ENCODE measurements at places on chromosomes 6 and 20. TPM values are rescaled to one million over a fixed set of nuclear protein-coding genes. Genes with fewer than 3 reads are reported as not detected.

AARS2 gene
- 21.6 TPM for total RNA-seq

DNA sequence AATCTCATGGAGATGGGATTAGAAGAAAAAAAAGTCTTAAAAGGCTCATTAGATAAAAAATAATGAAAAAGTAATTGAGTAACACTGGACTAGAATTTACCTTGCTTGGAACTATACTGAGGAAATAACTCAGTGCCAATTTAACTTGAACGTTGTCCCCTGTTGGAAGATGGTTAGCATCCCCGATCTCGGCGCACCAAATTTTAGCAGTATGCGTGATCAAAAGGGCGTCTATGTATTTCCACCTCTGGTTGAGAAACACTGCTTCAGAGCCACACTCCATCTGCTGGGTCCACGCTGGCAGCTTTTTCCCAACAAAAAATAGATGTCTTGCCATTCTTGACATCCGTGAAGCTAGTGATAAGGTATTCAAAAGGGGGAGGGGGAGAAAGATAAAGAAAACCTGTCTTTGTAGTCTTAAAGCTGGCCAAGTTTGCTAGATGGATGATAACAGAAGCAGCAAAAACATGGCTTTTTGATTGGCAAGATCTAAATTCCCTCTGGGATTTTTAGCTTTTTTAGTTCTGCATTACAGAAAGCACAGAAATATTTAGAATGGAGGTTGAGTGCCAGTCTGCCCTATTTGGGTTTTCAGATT lies 6.4 kb downstream of the HINT3 start:
- no peak for DNase-seq
- no peaks in the 10 kb centered on the region for H3K27me3 ChIP-seq
- no peak overlapping the region for H3K4me3 ChIP-seq
- H3K36me3 ChIP-seq = peaks cover 9% of the 10 kb centered on the region
- no peak overlapping the region for H3K27ac ChIP-seq

GRCh38 chr20:62336329-62336728 lies 30.8 kb downstream of the LAMA5 start:
- no peaks in the 10 kb centered on the region for H3K4me1 ChIP-seq
- H3K4me3 ChIP-seq = no peak overlapping the region
- H3K27ac ChIP-seq = no peak overlapping the region
- H3K36me3 ChIP-seq = no peaks in the 10 kb centered on the region

ZNF334 gene
- total RNA-seq = 1.4 TPM

STX7 gene
- 18.9 TPM for total RNA-seq

PRKN gene
- total RNA-seq = 0.51 TPM

GRCh38 chr6:11245381-11246256 lies 13.2 kb upstream of the NEDD9 start:
- H3K4me1 ChIP-seq = peaks cover 15% of the 10 kb centered on the region
- no peak for DNase-seq
- H3K27ac ChIP-seq = no peak overlapping the region
- no peaks in the 10 kb centered on the region for H3K27me3 ChIP-seq

CFAP206 gene
- not detected for total RNA-seq

GRCh38 chr20:48586730-48587129 lies 241.1 kb downstream of the PREX1 start:
- no peak for DNase-seq
- H3K36me3 ChIP-seq = no peaks in the 10 kb centered on the region
- no peak overlapping the region for H3K4me3 ChIP-seq
- no peak overlapping the region for H3K27ac ChIP-seq

PTK6 gene
- 0.32 TPM for total RNA-seq

DNA sequence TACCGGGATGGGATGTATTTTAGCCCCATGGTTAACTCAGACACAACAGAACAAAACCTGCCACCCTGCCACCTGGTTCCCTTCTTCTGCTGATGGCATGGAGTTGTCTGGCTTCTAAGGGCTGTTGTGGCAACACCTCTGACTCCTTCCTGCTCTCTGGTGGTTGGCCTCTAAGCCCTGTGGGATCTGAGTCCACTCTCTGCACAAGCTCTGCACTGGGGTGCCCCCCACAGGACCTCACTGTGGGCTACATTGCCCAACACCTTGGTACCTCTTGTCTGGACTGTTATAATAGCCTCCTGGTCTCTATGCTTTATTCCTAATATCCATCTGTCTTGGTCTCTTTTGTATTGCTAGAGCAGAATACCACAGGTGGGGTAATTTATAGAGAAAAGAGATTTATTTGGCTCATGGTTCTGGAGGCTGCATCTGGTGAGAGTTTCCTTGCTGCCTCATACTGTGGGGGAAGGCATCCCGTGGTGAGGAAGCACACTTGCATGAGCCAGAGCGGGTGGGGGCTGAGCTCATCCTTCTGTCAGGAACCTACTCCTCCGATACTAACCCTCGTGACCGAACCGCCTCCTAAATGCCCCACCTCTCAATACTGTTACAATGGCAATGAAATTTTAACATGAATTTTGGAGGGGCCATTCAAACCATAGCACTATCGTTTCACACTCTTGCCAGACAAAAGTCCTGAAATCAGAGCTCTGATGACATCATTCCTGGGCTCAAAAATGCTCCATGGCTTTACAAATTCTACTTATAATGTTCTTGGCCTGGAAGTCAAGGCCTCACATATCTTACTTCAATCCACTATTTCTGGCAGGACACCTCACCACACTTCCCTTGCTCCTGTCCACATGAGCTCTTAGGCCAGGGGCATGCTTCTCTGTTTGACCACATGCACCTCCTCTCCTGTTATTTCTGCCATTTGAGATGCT lies 127.2 kb downstream of the PAX1 start:
- no peaks in the 10 kb centered on the region for H3K4me1 ChIP-seq
- no peak overlapping the region for H3K4me3 ChIP-seq
- H3K27me3 ChIP-seq = no peaks in the 10 kb centered on the region
- no peaks in the 10 kb centered on the region for H3K36me3 ChIP-seq
- no peak for DNase-seq

DNA sequence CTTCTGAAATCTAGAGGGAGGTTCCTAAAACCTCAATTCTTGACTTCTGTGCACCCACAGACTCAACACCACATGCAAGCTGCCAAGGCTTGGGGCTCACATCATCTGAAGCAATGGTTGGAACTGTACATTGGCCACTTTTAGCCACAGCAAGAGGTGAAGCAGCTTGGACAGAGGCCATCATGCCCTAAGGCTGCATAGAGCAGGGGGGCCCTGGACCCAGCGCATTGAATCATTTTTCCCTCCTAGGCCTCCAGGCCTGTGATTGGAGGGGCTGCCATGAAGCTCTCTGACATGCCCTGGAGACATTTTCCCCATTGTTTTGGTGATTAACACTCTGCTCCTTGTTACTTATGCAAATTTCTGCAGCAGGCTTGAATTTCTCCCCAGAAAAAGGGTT lies 145.9 kb downstream of the C6orf118 start:
- H3K36me3 ChIP-seq = no peaks in the 10 kb centered on the region
- no peaks in the 10 kb centered on the region for H3K27me3 ChIP-seq
- H3K4me1 ChIP-seq = no peaks in the 10 kb centered on the region

DNA sequence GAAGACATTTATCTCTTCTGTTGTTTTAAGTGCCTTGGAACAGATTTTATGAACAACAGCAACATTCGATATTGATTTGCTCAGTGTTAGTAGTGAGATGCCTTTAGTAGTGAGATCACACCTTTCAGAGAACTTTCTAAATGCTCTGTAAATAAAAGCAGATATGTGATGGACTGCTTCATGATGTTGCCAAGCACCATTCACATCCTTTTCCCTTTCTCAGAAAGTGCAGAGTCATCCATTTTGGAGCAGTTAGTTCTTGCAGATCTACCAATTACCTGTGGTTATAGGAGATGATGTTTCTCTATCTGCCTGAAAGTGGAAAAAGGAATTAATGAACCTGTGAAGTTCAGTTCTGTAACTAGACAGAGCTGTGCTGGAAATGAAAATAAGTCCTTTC lies 27.0 kb downstream of the CBFA2T2 start:
- no peaks in the 10 kb centered on the region for H3K27me3 ChIP-seq
- H3K4me3 ChIP-seq = no peak overlapping the region
- H3K27ac ChIP-seq = no peak overlapping the region
- no peaks in the 10 kb centered on the region for H3K36me3 ChIP-seq
- no peak for DNase-seq

DNA sequence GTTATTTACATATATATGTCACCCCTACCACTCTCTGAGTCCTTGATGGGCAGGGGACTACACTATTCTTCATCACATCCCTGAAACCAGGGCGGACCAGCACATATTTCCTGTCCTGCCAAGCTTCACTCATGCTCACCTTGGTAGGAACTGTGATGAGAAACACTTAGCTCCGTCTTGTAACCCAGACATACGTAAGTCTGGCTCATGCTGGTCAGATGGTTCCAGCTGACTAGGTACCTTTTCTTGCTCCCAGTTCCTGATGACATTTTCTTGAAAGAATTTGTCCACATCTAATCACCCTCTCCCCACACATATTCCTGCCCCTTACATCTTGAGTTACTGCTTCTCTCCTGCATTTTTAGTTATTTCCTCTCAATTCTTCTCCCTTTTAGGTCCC lies 122.2 kb upstream of the MYLIP start:
- DNase-seq = no peak
- H3K27me3 ChIP-seq = peaks cover 8% of the 10 kb centered on the region
- no peak overlapping the region for H3K27ac ChIP-seq
- H3K4me3 ChIP-seq = no peak overlapping the region
- H3K4me1 ChIP-seq = peaks cover 3% of the 10 kb centered on the region

DNA sequence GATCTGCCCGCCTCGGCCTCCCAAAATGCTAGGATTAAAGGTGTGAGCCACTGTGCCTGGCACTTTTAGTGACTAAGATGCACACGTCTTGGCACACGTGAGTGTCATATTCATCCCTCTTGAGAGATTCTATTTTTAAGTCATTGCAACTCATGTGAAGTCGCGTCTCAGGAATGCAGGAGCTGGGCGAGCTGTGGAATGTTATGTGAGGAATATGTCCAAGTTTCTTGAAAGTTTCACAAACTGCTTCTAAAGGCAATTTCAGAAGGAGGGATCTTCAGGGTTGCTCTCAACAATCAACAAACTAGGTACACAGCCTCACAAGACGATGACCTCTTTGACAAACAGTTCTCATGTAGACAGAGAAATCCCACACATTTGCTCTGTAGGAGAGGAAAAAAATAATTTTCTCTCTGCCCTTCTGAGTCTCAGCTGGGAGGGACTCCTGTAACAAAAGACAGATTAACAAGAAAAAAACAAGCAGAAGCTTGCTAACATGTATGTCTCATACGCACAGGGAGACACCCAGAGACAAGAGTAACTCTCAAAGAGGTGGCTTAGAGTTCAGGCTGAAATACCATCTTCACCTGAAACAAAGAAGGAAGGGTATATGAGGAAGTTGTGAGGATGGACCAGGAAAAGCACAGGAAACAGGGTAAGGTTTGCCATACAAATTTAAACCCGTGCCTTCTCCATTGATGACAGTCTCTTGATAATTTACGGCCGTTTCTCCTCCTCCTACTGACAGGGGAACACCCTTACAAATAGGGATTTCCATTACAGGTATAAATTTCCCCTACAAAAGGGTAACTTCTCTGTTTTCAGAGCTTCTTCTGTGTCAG lies 45.3 kb upstream of the FAM50B start:
- H3K36me3 ChIP-seq = no peaks in the 10 kb centered on the region
- H3K4me1 ChIP-seq = no peaks in the 10 kb centered on the region
- H3K4me3 ChIP-seq = no peak overlapping the region
- H3K27me3 ChIP-seq = no peaks in the 10 kb centered on the region
- no peak for DNase-seq

RWDD2A gene
- total RNA-seq = 1.4 TPM

DNA sequence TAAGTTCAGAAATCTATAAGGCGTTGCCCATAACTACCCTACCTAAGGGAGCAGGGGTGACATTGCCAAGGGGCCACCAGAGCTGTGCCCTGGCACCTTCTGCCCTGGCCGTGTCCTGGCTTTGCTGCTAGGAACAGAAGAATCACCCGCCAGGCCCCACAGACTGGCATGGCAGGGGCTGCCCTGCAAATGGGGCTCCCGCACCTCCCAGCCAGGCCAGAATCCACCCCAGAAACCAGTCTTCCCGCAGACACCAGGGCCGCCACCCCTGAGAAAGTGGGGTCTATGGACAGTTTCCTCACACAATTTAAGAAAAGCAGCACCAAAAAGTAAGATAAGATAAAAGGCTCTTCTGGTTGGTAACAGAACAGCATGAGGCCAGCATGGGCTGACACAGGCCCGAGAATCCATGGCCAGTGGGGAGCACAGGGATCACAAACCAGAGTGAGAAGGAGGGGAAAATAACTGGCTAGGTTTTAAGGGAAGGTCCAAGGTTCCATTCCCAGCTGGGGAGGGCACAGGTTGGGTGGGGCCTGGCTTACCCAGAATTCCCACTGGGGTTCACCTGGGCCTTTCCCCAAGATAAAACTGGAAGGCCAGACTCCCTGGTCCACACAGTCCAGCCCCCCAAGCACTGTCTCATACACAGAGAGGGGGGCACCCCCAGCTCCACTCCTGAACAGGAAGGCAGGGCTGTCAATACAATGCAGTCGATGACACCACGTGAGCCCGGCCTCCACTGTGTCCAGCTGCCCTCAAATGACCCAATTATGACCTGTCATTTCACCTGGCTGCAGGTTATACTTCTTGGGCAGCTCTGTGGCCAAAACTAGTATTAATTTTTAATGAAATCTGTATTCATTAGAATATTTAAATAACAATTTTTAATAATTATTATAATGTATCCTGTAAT lies 59.4 kb downstream of the PYGB start:
- H3K27ac ChIP-seq = no peak overlapping the region
- H3K4me1 ChIP-seq = peaks cover 30% of the 10 kb centered on the region
- no peak for DNase-seq
- no peaks in the 10 kb centered on the region for H3K27me3 ChIP-seq

DNA sequence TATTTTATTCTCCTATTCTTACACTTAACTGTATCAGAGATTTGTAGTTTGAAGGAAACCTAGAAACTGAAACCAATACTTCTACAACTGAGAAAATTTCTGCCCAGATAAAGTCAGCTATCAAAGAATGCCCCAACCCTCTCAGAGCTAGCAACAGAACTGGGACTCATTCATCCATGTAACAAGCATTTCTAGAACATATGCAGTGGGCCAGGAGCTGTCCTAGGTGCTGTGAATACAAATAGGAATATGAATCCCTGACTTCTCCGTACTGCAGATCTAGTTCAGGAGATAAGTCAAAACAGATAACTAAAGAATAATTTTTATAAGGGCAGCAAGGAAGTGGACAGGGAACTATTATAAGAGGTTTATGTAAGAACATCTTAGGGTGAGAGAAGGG lies 654.1 kb upstream of the NOX3 start:
- H3K27me3 ChIP-seq = no peaks in the 10 kb centered on the region
- no peak for DNase-seq
- no peaks in the 10 kb centered on the region for H3K4me1 ChIP-seq
- H3K27ac ChIP-seq = no peak overlapping the region

GRCh38 chr6:30530014-30530413 lies 26.3 kb downstream of the GNL1 start:
- peak overlapping the region; percentile 83 for H3K27ac ChIP-seq
- H3K4me3 ChIP-seq = no peak overlapping the region
- no peak for DNase-seq
- peaks cover 11% of the 10 kb centered on the region for H3K36me3 ChIP-seq
- no peaks in the 10 kb centered on the region for H3K27me3 ChIP-seq
- peaks cover 54% of the 10 kb centered on the region for H3K4me1 ChIP-seq

GRCh38 chr6:46011188-46012085 lies 4.2 kb downstream of the CLIC5 start:
- H3K27me3 ChIP-seq = peaks cover 24% of the 10 kb centered on the region
- peak overlapping the region; percentile 80 for H3K27ac ChIP-seq
- DNase-seq = peak; percentile 75
- H3K36me3 ChIP-seq = no peaks in the 10 kb centered on the region
- H3K4me3 ChIP-seq = peak overlapping the region; percentile 30

- H3K36me3 ChIP-seq = peaks cover 54% of the 10 kb centered on the region
- H3K4me1 ChIP-seq = peaks cover 21% of the 10 kb centered on the region
- DNase-seq = no peak
- no peaks in the 10 kb centered on the region for H3K27me3 ChIP-seq
- H3K4me3 ChIP-seq = no peak overlapping the region
Measured at GRCh38 chr6:149194820-149195558, 122.5 kb upstream of the TAB2 start.
